ENCODE measurements at places on chromosomes 16 and 17. TPM values are rescaled to one million over a fixed set of nuclear protein-coding genes. Genes with fewer than 3 reads are reported as not detected.

The PPP1R1B gene
- total RNA-seq, result not detected

The FAM20A gene
- total RNA-seq, result 0.19 TPM

The KCNH6 gene
- not detected for total RNA-seq

The HP gene
- not detected for total RNA-seq

The CHST4 gene
- not detected for total RNA-seq

The ABCC3 gene
- total RNA-seq, result 0.68 TPM

GRCh38 chr17:55466671-55467070 is 44.6 kb downstream of the SMIM36 start:
- no peak for DNase-seq

- DNase-seq, result no peak
Measured at GRCh38 chr17:80598813-80599545, 54.3 kb downstream of the RPTOR start.

DNA sequence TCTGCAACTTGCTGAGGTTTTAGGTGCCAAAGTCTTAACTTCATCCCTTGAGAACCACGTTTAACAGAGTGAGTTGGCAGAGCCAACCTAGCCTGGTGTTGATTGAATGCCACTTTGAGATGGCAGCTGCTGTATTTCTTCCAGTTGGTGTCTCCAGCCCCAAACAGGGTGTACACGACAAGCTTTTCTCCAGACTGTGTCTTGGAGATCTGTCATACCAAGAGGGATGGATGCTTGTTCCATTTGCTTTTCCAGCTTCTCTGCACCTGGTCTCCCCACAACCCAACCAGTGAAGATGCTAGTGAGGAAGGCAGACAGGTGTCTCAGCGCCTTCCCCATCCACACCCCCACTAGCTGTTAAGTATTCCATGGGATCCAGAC is 141.1 kb upstream of the HS3ST2 start:
- no peak for DNase-seq

DNA sequence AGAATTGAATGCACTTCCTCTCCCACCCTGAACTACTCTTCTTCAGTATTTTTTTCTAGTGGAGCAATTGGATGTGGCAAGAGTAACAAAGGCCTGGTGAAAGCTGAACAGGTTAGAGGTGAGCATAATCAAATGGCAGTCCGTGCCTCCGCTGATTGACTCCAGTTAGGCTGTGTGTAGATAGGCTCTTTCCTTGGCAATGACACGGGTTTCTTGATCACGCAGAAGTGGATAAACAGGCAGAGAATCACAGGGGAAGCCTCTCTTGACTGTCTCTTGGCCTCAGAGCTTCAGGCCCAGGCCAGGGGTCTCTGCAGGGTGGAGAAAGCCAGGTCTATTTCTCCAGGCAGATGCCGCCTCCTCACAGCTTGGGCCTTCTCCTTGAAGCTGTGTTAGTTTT is 4.2 kb downstream of the CD300LB start:
- no peak for DNase-seq

- no peak for DNase-seq
Measured at GRCh38 chr17:82297280-82297713, 20.1 kb downstream of the CD7 start.

GRCh38 chr17:45855691-45856336 is 11.1 kb downstream of the SPPL2C start:
- DNase-seq, result no peak

DNA sequence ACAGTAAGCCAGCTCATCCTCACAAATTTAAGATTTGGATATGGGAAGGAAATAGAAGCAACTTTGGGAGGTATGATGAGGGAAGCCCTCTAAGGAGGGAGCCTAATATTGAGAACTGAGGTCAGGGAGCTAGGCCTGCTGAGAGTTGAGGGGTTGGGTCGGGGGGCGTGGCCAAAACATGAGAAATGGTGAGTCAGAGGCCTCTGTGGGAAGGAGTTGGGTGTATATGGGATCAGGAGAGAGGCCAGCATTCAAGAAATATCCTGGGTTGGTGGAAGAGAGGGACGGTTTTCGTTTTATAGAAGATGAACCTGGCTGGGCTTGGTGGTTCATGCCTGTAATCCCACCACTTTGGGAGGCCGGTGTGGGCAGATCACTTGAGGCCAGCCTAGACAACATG is 48.4 kb downstream of the CLEC16A start:
- no peak for DNase-seq

DNA sequence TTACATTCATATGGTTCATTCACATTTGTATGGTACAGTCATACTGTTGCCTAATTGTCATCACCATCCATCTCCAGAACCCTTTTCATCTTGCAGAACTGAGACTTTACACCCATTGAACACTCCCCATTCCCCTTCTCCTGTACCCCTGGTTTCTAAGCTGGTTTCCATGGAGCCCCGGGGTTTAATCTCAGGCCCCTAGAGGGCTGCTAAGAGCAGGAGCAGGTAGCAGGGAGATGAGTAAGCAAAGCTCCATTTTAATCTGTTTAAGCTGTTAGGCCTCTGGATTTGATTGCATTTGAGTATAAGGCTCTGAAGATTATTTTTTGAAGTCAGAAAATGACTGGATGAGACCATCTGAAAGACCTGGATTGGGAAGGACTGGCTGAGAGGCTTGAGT is 68.5 kb upstream of the RPL38 start:
- DNase-seq, result no peak

- DNase-seq, result no peak
Measured at GRCh38 chr16:73048292-73049080, 558 bp upstream of the ZFHX3 start.

All from naive thymus-derived CD4-positive, alpha-beta T cell (primary cell).